ENCODE measurements at places on chromosomes 3 and 15.

GRCh38 chr3:60399292-60399691 is 852.0 kb downstream of the FHIT start:
- no peak overlapping the region for H3K27ac ChIP-seq
- H3K4me3 ChIP-seq: no peak overlapping the region
- H3K27me3 ChIP-seq: no peaks in the 10 kb centered on the region
- H3K36me3 ChIP-seq: no peaks in the 10 kb centered on the region

DNA sequence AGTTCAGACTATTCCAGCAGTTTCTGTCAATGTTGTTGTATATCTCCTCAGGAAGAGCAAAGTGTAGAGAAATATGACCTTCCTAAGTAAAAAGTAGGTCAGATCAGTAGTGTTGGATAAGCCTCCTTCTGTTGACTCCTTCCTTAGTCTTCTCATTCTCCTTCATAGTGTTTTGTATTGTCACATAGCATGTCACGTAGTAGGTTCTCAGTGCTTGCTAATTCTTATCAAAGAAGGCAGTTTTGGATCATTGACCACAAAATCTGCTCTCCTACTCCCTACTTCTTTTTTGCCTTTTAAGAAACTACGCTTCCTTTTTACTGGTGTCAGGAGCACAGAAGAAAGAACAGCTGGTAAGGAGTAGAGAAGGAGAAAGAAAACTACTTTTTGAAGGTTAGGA is 1.0 kb upstream of the MGA start:
- peaks cover 27% of the 10 kb centered on the region for H3K27me3 ChIP-seq
- peaks cover 22% of the 10 kb centered on the region for H3K4me1 ChIP-seq
- no peak overlapping the region for H3K4me3 ChIP-seq
- no peak for DNase-seq

- no peak overlapping the region for H3K27ac ChIP-seq
- no peak overlapping the region for H3K4me3 ChIP-seq
- peaks cover 1% of the 10 kb centered on the region for H3K4me1 ChIP-seq
These were observed 36.5 kb downstream of the GOLGA6L10 start for GRCh38 chr15:82312586-82313349.

- no peaks in the 10 kb centered on the region for H3K4me1 ChIP-seq
- H3K27me3 ChIP-seq: peaks cover 6% of the 10 kb centered on the region
- DNase-seq: no peak
- H3K36me3 ChIP-seq: no peaks in the 10 kb centered on the region
These were observed 100.9 kb upstream of the ROPN1 start for GRCh38 chr3:124092811-124093210.

DNA sequence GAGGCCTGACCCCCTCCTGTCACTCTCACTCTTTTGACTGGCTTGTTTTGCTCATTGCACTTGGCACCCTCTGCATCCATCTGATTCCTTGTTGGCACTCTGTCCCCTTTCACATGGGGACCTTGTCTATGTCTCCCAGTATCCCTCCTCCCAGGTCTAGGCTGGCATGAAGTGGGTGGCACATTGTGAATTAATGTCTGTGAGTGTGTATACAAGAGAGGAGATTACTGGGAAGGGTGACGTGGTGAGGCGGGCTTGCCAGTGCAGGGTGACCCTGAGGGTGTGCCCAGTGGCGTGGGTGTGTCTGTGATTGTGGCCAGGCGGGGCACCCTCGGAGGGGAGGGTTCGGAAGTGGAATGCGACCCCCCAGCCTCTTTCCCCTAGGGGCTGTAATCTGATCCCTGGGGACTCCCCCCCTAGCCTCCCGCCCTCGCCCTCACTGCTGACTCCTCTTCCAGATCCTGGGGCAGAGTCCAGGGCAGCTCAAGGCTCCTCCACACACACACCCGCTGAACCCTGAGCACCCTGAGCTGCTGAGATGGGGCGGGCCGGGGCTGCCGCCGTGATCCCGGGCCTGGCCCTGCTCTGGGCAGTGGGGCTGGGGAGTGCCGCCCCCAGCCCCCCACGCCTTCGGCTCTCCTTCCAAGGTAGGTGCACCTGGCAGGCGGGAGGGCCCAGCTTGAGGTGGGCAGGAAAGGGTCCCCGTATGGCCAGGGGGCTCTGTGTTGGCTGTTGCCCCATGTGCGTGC is at the start of gene SEMA3B:
Gene SEMA3B, plus strand, starts transcription at position 445 of the 749 bp plus-strand sequence. Its CDS starts 94 bp downstream, at position 539.
- no peak for DNase-seq
- H3K36me3 ChIP-seq: no peaks in the 10 kb centered on the region
- peaks cover 15% of the 10 kb centered on the region for H3K27me3 ChIP-seq
- peaks cover 12% of the 10 kb centered on the region for H3K4me1 ChIP-seq

- peaks cover 3% of the 10 kb centered on the region for H3K4me1 ChIP-seq
- no peak overlapping the region for H3K4me3 ChIP-seq
- DNase-seq: peak; percentile 23
- peaks cover 12% of the 10 kb centered on the region for H3K27me3 ChIP-seq
- no peaks in the 10 kb centered on the region for H3K36me3 ChIP-seq
- no peak overlapping the region for H3K27ac ChIP-seq
These were observed 23.8 kb upstream of the GOLGA6C start for GRCh38 chr15:75234191-75234810.

DNA sequence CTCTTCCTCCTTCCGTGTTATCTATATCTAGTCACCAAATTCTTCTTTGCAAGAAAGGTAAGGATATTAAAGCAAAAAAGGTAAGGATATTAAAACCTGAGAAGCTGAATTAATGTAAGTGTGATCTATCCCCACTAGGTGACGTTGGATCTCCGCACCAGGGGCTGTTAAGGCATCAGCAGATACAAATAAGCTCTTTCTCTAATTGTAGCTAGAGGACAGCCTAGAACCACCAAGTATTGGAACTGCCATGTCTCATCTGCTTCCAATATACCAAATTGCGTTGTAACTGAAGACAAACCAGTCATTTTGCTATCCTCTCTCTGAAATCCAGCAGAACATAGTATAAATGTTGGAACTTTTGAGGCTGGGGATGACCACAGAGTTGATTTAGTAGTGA is 471.2 kb upstream of the TGFBR2 start:
- H3K27ac ChIP-seq: no peak overlapping the region
- H3K36me3 ChIP-seq: no peaks in the 10 kb centered on the region
- H3K27me3 ChIP-seq: no peaks in the 10 kb centered on the region
- H3K4me1 ChIP-seq: no peaks in the 10 kb centered on the region
- no peak overlapping the region for H3K4me3 ChIP-seq

DNA sequence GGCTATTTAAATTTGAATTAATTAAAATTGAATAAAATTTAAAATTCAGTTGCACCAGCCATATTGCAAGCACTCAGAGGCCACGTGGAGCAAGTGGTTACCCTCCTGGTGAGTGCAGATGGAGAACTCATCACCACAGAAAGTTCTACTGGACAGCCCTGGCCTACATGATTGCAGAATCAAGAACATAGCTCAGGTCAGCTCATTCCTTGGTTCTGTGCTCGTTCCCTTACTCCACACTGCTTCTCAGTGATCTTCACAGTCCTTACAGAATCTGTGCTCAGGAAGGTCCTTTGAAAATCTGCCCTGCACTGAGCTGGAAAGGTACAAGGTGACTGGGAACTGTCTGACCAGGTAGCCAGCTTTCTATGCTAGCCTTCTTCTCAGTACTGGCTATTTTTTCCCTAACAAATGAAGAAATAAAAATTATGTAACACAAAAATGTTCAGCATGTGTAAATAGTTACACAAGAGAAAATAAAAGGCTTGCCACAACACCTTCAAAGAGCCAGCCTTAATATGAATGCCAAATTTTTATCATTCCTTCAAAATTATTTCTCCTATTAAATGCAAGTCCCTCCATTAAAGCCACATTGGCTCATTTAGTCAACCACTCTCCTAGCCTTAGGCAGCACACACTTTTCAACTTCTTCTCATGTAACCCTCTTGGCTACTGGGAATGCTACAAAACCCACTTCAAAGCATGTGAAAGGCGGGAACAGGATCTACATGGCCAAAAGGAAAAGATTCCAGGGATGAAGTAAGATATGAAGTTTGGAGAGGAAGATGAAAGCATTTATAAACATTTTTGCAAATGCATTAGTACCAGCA is 326.4 kb upstream of the WNT5A start:
- no peak overlapping the region for H3K4me3 ChIP-seq
- no peak for DNase-seq
- H3K4me1 ChIP-seq: no peaks in the 10 kb centered on the region
- no peaks in the 10 kb centered on the region for H3K36me3 ChIP-seq

Measured in activated naive CD8-positive, alpha-beta T cell treated with anti-CD3 and anti-CD28 coated beads, Interleukin-2, amount 10 ng/mL, durations not matched to agents 7 days and 5 days (primary cell).